ENCODE measurements at places on chromosomes 12 and 14.
A peak's percentile ranks its signal among the peaks of the same experiment; 100 is the strongest.

DNA sequence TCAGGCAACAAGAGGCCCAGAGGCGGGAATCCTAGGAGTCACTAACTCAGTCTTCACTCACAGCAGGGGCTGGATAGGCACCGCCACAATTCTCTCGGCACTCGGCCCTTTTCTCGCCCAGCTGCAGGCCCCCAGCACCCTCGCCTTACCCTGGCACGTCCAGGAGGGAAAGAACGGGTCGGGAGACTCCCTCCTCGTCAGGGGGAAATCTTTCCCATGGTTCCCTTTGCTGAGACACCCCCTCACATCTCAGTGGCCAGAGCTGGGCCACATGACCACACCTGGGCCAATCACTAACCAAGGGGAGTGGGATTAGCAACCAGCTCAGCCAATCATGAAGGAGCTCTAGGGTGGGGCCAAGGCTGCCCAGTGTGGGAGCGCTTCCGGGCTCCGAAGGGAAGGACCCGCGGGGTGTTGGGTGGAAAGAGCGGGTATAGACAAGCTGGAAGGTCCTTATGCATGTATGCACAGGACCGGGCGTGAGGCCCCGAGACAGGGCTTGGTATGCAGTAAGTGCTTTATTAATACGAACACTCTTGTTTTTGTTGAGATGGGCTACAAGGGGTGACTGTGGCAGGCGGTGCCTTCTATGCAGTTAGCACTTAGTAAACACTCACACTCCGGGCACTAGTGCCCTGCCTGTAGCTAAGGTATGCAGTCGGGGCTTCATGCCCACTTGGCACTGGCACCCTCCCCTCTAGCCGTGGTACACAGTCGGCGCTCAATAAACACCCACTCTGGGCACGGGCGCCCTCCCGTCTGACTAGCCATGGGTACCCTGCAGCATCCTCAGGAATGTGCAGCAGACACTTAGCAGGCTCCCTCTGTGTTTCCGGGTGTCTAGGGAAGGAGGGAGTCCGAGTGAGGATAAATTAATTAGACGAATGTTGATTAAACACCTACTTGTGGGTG, 40.3 kb downstream of the ADGRD1 start:
- no peak for DNase-seq

DNA sequence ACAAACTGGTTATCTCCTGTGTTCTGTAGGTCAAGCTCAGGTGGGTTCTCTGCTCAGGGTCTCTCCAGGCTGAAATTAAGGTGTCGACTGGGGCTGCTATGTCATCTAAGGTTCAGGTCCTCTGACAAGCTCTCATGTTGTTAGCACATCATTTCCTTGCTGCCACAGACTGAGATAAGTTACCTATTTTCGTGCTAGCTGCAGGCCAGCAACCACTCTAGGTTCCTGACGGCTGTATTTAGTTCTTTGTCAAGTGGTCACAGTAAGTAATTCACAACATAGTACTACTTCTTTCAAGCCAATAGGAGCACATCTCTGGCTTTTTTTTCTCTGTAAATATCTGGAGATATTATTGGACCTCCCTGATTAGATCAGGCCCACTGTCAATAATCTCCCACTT, 169.3 kb upstream of the CAND1 start:
- no peak for DNase-seq

GRCh38 chr14:67389275-67389674, 22.7 kb downstream of the PLEK2 start:
- no peak for DNase-seq

DNA sequence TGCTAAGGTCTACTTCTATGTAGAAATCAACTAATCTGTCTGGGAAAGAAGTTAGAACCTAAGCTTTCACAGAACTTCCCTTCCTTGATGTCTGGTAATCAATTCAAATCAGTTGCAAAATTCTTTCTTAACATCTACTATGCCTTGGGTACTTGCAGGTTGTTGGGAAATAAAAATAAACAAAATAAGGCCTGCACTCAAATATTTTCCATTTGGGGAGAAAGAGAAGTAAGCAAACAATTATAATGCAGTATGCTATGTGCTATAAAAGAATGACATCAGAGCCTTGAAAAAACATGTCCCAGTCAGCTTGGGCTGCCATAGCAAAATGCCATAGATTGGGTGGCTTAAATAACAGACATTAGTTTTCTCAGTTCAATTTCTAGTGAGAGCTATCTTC, 425.9 kb upstream of the DCN start:
- no peak for DNase-seq

DNA sequence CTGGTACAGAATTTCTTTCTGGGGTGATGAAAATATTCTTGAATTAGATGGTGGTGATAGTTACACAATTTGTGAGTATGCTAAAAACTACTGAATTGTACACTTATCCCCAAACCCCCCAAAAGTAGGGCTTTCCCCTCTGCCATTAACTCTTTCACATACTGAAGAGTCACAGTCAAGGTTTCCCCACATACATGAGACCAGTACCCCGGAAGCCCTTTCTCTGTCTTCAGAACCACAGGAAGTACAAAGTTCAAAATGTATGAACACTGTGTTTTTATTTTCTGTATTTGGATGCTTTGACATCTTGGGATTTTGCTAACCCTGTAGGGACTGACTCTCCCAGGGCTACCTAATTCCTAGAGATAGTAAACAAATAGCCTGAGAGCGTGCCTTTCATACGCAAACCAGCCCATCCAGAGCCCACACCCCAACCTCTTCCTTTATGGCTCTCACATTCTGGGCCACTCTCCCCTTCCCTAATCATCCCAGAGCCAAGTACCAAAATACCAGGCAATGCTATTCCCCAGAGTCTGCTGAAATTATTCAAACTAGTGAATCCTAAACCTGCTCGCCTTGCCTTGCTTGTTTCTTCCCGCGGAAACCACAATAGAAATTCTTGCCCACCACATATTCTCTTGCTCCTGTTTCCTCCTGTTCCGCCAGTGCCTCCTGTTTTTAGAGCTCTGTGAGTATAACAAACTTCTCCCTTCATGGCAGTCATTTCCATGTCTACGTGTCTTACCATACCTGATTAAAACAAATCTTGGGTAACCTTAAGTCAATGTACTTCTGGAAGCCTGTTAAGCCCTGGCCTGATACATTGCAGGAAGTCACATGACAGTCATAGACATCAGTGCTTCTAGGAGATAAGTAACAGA, 524.8 kb downstream of the FUT8 start:
- DNase-seq: no peak

DNA sequence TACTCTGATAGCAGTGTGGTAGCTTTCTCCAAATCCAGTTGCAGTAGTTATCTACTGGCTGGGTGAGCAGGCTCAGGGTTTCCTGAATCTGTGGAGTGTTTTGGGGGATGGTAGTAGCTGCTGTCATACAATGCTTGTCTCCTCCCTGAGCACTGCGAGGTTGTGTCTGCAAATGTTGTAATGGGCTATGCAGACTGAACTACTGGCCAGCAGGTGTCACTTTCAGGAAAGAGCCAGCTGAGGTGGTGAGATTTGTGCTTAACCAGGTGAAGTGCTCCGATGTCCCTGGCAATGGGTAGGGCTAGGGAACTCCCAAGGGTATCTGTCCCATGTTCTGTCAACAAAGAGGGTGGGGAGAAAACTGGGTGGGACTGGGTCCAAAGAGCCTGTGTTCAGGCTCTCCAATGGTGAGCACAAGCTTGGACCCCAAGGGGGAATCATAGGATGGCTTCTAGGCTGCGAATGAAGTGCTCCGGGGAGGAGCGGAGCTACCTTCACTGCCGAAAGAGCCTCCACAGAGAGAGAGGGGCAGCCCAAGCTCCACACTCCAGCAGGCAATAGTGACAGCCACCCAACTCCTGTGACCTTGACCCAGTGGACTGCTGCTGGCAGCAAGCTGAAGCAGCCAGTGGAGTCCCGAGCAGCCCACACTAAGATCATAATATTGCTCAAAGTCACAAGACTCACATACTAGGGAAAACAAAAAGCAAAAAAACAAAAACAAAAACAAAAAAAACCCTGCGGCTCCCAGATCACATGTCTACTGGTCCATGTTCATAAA, 1324.0 kb upstream of the USP15 start:
- no peak for DNase-seq

DNA sequence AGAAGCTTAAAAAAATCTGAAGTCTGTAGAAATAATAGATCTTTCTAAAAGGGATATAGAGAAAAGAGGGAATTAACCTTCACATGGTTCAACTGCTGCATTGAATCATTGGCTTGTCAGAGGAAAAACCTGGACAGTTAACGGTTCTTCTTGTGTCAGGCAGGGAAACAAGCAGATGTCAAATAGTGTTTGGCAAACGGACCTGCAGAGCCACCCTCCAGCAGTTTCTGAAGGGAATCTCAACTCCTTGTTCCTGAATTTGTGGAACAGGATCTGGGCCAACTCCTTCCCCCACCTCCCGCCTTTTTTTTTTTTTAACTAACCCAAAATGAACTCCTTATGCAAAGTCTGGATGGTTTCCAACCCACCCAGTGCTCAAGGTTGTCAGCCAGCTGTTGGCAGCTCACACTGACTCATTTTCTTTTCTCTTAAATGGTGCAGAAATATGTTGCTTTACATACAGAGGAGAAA, 187.3 kb downstream of the CAND1 start:
- peak; percentile 73 for DNase-seq

DNA sequence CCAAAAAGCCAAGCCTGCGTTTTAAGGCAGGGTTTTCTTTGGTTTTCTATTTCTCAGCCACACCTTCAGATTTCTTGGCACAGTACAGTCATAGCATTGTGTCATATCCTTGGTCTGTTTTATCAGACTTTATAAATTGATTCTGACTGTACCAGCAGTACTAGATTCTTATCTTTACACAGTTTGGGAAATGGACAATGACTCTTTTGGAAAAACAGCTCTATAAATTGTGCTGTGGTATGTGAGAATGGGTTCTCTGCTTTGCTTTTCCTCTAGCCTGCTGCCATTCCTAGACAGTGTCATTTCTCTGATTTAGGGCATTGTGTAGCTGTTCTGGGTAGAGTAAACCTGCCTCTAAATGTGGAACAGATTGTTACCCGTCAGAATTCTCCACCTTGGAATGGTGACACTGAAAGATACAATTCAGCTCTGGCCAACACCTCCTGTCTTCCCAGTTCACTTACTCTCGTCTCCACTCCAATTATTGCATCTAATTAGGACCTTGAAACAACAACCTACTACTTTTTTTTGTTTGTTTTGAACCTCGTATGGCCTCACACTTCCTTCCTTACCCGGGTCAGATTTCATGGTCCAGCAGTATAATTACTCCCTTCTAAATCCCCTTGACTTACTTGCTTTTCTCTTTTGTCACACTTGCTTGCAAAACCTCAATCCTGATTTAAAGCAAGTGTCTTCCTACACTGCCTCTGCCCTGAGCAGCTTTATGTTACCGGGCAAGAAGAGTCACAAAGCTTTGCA, 226.3 kb downstream of the ERC1 start:
- no peak for DNase-seq

- no peak for DNase-seq
Measured at GRCh38 chr14:53545217-53545616, 392.1 kb upstream of the DDHD1 start.

- DNase-seq: no peak
Measured at GRCh38 chr14:55585854-55586253, 5.8 kb downstream of the KTN1 start.

- DNase-seq: no peak
Measured at GRCh38 chr12:80053051-80053790, 46.1 kb upstream of the OTOGL start.

GRCh38 chr14:97268097-97268496, 470.9 kb downstream of the VRK1 start:
- no peak for DNase-seq

GRCh38 chr14:70265422-70265821, 76.7 kb upstream of the SLC8A3 start:
- no peak for DNase-seq

DNA sequence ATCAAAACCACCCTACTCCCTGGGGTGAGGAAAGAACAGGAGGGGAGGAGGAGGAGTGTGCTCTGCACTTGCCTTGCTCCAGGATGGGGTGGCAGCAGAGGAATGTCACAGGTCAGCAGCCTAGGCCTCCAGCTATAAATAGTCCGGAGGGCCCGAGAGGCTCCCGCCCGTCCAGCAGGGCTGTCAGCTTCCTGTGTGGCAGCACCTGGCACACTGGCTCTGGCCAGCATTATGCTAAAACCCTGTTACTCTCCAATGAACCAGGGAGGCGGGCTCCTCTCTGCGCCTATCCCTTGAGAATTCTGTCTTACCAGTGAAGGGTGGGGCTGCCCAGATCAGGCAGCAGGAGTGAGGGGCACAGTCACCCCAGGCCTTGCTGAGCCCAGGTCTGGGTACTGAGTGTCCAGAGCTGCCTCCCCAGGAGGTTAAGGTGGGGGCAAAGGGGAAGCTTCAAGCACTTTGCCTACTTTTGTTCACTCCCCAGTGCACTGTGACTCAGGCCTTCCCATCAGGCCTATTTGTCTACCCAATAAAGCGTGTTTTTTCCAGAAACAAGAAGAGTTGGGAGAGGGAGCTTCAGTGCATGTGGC, 1.2 kb upstream of the COX14 start:
- no peak for DNase-seq

- DNase-seq: no peak
Measured at GRCh38 chr12:54251667-54252284, 28.1 kb downstream of the CBX5 start.

DNA sequence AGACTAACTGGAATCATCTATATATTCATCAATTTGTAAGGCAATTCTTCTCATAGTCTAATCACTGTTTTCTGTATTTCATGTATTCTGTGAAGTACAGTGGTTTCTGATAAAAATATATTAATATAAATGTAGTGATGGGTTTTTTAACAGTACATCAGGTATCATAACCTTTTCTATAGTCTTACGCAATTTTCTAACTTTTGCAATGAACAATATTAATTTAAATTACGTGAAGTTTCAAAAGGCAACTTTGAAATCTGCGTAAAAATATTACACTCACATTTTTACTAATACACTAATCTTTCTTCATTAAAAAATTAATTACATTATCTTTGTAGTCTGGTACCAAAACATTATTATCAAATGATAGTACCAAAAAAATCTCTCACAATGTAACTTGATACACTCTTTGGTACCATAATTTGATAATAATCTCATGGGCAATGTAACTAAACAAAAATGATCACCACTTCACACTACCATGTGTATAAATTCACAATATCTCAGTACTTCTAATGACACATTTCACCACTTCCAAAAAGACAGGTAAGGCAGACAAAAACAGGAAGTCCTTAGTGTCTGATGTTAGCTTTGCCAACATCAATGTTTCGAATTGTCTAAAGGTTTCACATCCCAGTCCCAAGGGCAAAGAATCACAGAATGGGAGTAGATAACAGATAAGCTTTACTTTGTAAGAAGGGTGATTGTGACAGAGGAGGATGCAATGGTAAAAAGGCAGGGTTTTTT, 8.7 kb downstream of the DNAI7 start:
- no peak for DNase-seq

DNA sequence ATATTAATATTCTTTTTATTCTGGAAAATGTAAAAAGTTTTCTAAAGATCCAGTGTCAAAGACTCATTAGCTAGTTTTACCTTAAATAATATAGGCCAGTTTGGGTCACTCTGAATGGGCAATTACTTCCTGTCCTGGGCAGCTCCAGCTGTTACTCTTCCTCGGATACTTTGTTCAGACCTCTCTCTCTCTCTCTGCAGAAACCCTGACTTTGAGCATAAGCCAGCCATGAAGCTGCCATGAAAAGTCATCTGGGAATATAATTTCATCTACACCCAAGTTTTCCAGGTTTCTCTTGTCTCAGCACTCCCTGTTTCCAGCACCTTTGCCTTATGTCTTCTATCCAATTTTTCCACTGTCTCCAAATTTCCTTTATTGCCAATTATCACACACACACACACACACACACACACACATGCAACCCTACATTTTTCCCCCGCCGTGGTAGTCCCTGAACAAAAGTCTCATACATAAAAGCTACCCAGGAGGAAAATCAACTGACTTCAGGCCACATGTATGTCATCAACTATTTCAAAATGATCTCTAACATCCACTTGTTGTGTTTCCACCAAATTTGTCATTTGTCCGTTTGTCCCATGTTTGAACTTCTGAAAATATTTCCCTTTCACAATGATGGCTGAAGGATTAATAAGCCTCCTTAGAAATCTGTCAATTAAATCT, 318.1 kb downstream of the SSPN start:
- no peak for DNase-seq
